CD4-positive, alpha-beta memory T cell (primary cell): ENCODE measurements at places on chromosomes 2 and 18. TPM values are rescaled to one million over a fixed set of nuclear protein-coding genes. Genes with fewer than 3 reads are reported as not detected.
A peak's percentile ranks its signal among the peaks of the same experiment; 100 is the strongest.

- no peaks in the 10 kb centered on the region for H3K4me1 ChIP-seq
- no peak for DNase-seq
- no peak overlapping the region for H3K4me3 ChIP-seq
- no peak overlapping the region for H3K27ac ChIP-seq
- H3K36me3 ChIP-seq, result no peaks in the 10 kb centered on the region
Measured at GRCh38 chr18:63472380-63472779, 4.4 kb upstream of the SERPINB5 start.

DNA sequence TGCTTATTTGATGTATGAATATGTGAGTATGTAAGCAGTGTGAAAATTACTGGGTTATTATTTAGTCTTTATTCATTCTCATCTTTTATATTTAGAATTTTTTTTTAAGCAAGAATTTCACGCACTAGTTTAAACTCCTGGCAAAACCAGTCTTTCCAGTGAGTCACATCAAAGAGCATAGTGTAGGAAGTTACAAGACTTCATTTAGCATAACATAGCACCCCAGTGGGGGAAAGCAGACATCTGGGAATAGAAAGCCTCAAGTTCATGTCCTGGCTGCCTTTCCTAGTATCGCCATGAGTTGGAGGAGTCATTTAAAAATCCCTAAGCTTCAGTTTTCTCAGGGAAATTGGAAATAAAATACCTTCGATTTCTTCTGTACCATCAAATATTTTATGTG, 408.3 kb downstream of the NUP35 start:
- H3K27ac ChIP-seq, result no peak overlapping the region
- H3K4me3 ChIP-seq, result no peak overlapping the region
- no peaks in the 10 kb centered on the region for H3K4me1 ChIP-seq

- DNase-seq, result no peak
- no peaks in the 10 kb centered on the region for H3K4me1 ChIP-seq
- no peak overlapping the region for H3K4me3 ChIP-seq
- no peak overlapping the region for H3K27ac ChIP-seq
Measured at GRCh38 chr2:31347750-31348149, 66.8 kb downstream of the XDH start.

GRCh38 chr2:100615886-100616285, 53.1 kb downstream of the PDCL3 start:
- no peak for DNase-seq

- peaks cover 48% of the 10 kb centered on the region for H3K4me1 ChIP-seq
- peak overlapping the region; percentile 71 for H3K4me3 ChIP-seq
- no peaks in the 10 kb centered on the region for H3K36me3 ChIP-seq
- no peaks in the 10 kb centered on the region for H3K27me3 ChIP-seq
- DNase-seq, result no peak
Measured at GRCh38 chr2:38601463-38602135, 1.1 kb downstream of the HNRNPLL start.

- no peak overlapping the region for H3K4me3 ChIP-seq
- H3K27me3 ChIP-seq, result no peaks in the 10 kb centered on the region
- H3K4me1 ChIP-seq, result no peaks in the 10 kb centered on the region
- no peak overlapping the region for H3K27ac ChIP-seq
- no peak for DNase-seq
Measured at GRCh38 chr2:208872591-208872990, 466.0 kb downstream of the PTH2R start.

DNA sequence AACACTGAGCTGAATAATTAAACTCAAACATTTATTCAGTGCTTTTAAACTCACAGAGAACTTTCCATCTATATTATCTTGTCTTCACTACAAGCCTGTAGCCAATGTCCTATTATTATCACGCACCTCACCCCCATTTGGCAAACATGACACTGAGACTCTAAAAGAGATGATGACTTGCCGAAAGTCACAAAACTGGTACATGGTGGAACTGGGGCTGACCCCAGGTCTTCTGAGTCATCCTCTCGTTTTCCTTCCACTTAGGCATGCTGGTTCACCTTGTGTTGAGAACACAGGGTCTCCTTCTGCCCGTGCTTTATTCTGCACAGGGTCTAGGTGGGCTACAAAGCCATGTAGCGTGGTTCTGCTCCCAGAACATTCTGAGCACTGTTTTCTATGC, 230.0 kb upstream of the MGAT5 start:
- no peaks in the 10 kb centered on the region for H3K36me3 ChIP-seq
- H3K27me3 ChIP-seq, result no peaks in the 10 kb centered on the region
- H3K4me1 ChIP-seq, result peaks cover 25% of the 10 kb centered on the region
- H3K27ac ChIP-seq, result no peak overlapping the region

DNA sequence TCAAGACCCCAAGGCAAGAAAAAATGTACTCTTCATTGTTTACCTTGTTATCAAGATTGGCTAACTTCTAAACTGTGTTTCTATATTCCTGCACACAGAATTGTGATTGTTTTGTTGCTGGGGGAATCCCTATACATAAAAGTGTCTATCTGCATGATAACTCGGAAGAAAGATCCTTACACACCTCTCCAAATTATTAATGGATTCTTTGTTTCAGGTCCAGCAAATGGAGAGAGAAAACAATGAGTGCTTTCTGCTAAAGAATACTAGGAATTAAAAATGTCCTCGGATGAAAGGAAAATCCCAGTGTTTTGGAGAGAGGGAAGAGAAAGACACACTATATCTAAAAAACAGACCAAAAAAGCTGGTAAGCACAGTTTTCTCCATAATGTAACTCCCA, 6.2 kb upstream of the DAPL1 start:
- H3K4me3 ChIP-seq, result no peak overlapping the region
- no peak overlapping the region for H3K27ac ChIP-seq
- no peak for DNase-seq
- H3K36me3 ChIP-seq, result no peaks in the 10 kb centered on the region
- H3K4me1 ChIP-seq, result no peaks in the 10 kb centered on the region

GRCh38 chr2:107132070-107132469, 246.1 kb upstream of the ST6GAL2 start:
- no peaks in the 10 kb centered on the region for H3K36me3 ChIP-seq
- H3K27ac ChIP-seq, result no peak overlapping the region
- H3K4me1 ChIP-seq, result no peaks in the 10 kb centered on the region
- no peaks in the 10 kb centered on the region for H3K27me3 ChIP-seq

DNA sequence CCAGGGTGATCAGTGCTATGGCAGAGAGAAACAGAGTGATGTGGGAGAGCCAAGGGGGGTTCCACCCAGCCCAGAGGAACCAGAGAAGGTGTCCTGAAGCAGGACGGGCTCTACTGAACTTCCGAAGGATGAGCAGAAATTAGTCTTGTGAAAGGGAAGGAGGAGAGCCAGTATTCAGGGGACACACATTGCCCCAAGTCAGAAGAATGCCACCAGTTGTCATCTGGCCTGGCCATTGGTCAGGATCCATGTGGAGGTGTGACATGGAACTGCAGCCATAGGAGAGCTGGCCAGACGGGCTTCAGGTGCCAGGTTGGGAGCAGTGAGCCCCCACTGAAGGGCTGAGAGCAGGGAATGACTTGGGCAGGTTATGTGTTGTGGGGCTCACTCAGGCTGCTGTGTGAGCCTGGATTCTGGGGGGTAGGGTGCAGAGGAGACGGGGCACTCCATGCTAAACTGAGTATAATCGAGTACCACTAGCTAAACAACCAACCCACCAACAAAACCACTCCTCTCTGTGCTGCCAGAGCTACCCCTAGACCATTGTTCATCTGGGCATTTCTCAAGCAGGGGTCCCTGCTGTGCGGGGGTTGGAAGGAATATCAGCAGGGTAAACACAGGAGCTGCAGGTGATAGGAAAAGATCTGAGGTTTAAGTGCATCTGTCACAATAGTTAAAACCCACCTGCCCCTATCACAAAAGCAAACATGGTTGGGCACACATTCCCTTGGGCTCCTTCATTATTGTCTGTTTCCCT, 25.3 kb downstream of the MARCO start:
- H3K4me3 ChIP-seq, result no peak overlapping the region
- no peaks in the 10 kb centered on the region for H3K36me3 ChIP-seq
- no peak overlapping the region for H3K27ac ChIP-seq
- H3K27me3 ChIP-seq, result no peaks in the 10 kb centered on the region

DNA sequence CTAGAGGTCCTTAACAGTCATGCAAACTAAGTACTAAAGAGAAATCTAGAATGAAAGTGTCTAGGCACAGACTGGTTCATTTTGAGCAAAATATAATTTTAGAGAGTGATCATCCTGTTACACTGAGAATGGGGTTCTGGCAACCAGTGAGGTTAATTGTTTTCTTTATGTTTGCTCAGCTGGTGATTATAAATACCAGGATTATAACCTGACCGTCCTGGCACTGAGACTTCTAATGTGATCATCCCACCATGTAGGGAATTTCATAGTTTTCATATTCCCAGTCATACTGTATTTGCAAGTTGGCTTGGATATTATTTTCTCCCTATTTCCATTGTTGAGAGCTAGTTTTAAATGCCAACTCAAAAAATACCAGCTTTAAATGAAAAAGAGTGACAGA, 852.5 kb upstream of the LRATD1 start:
- no peaks in the 10 kb centered on the region for H3K36me3 ChIP-seq
- no peak overlapping the region for H3K4me3 ChIP-seq
- H3K27me3 ChIP-seq, result no peaks in the 10 kb centered on the region
- no peaks in the 10 kb centered on the region for H3K4me1 ChIP-seq
- H3K27ac ChIP-seq, result no peak overlapping the region

GRCh38 chr2:232815569-232815968, 39.2 kb upstream of the KCNJ13 start:
- H3K36me3 ChIP-seq, result peaks cover 47% of the 10 kb centered on the region
- no peaks in the 10 kb centered on the region for H3K27me3 ChIP-seq
- no peak overlapping the region for H3K4me3 ChIP-seq
- DNase-seq, result no peak
- no peaks in the 10 kb centered on the region for H3K4me1 ChIP-seq
- H3K27ac ChIP-seq, result no peak overlapping the region

- H3K27ac ChIP-seq, result no peak overlapping the region
- H3K27me3 ChIP-seq, result peaks cover 17% of the 10 kb centered on the region
- no peaks in the 10 kb centered on the region for H3K36me3 ChIP-seq
- no peak overlapping the region for H3K4me3 ChIP-seq
- H3K4me1 ChIP-seq, result peaks cover 6% of the 10 kb centered on the region
- no peak for DNase-seq
Measured at GRCh38 chr18:49566985-49567384, 5.1 kb downstream of the LIPG start.

The CLEC4F gene
- polyA plus RNA-seq, result not detected

The EVX2 gene
- not detected for polyA plus RNA-seq

The SNED1 gene
- 3.2 TPM for polyA plus RNA-seq

The LYG1 gene
- polyA plus RNA-seq, result 0.52 TPM

The TUBA3E gene
- polyA plus RNA-seq, result not detected

The ATP6V1B1 gene
- polyA plus RNA-seq, result not detected

The ALPP gene
- polyA plus RNA-seq, result not detected

The RBM44 gene
- 0.33 TPM for polyA plus RNA-seq
